ENCODE measurements at places on chromosomes 12 and 14. TPM values are rescaled to one million over a fixed set of nuclear protein-coding genes. Genes with fewer than 3 reads are reported as not detected.

The NKX2-1 gene
- not detected for total RNA-seq

The KRT79 gene
- not detected for total RNA-seq

The LTBP2 gene
- total RNA-seq: 99.9 TPM

The SLC10A1 gene
- total RNA-seq: not detected

The DEPDC4 gene
- 1.1 TPM for total RNA-seq

The KLRD1 gene
- total RNA-seq: under 0.01 TPM

The ACACB gene
- total RNA-seq: 1.2 TPM

The ANO4 gene
- total RNA-seq: 0.08 TPM

The KIF5A gene
- 0.15 TPM for total RNA-seq

The MYH6 gene
- not detected for total RNA-seq

The LTB4R2 gene
- total RNA-seq: 2.3 TPM

The SLC38A4 gene
- total RNA-seq: 0.35 TPM

Data from smooth muscle cell of the coronary artery (primary cell).